Mesothelial cell of epicardium (in vitro differentiated cells): ENCODE measurements at places on chromosomes 3 and 15. TPM values are rescaled to one million over a fixed set of nuclear protein-coding genes. Genes with fewer than 3 reads are reported as not detected.

- no peaks in the 10 kb centered on the region for H3K4me1 ChIP-seq
- no peak overlapping the region for H3K27ac ChIP-seq
- H3K4me3 ChIP-seq: no peak overlapping the region
- peaks cover 27% of the 10 kb centered on the region for H3K27me3 ChIP-seq
- DNase-seq: no peak
- no peaks in the 10 kb centered on the region for H3K36me3 ChIP-seq
Measured at GRCh38 chr15:76178296-76179000, 118.7 kb downstream of the TMEM266 start.

- peaks cover 3% of the 10 kb centered on the region for H3K4me1 ChIP-seq
- DNase-seq: no peak
- peaks cover 27% of the 10 kb centered on the region for H3K36me3 ChIP-seq
- no peaks in the 10 kb centered on the region for H3K27me3 ChIP-seq
- H3K4me3 ChIP-seq: no peak overlapping the region
Measured at GRCh38 chr15:78502641-78503040, 4.7 kb upstream of the HYKK start.

DNA sequence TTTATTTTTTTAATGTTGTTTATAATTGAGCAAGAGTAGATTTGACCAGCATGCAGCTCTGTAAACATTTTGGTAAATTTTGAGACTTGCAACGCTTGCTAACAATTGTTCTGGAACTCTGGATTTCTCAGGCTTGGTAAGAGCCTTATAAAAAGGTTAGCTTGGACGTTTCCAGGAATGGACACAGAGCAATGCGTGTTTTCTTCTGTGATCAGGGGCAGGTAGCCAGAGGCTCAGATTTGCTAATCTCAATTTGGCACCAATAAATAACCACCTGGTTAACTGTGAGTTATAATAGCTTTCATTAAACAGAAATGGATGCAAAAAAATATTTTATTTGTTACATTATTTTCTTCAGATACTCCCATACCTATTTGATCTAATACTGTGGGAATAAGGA lies 39.8 kb downstream of the CADM2 start:
- H3K36me3 ChIP-seq: no peaks in the 10 kb centered on the region
- no peak for DNase-seq
- H3K27me3 ChIP-seq: no peaks in the 10 kb centered on the region
- H3K4me1 ChIP-seq: peaks cover 4% of the 10 kb centered on the region
- no peak overlapping the region for H3K4me3 ChIP-seq

GRCh38 chr3:195696632-195697278 lies 24.0 kb upstream of the MUC20 start:
- peaks cover 39% of the 10 kb centered on the region for H3K36me3 ChIP-seq
- DNase-seq: no peak
- no peak overlapping the region for H3K4me3 ChIP-seq
- H3K27me3 ChIP-seq: no peaks in the 10 kb centered on the region

The MESP1 gene
- 0.18 to 0.89 TPM in 2 of 3 replicates, not detected in the other for total RNA-seq
